SJCRH30 (cell line): ENCODE measurements at places on chromosomes 7 and 10.

DNA sequence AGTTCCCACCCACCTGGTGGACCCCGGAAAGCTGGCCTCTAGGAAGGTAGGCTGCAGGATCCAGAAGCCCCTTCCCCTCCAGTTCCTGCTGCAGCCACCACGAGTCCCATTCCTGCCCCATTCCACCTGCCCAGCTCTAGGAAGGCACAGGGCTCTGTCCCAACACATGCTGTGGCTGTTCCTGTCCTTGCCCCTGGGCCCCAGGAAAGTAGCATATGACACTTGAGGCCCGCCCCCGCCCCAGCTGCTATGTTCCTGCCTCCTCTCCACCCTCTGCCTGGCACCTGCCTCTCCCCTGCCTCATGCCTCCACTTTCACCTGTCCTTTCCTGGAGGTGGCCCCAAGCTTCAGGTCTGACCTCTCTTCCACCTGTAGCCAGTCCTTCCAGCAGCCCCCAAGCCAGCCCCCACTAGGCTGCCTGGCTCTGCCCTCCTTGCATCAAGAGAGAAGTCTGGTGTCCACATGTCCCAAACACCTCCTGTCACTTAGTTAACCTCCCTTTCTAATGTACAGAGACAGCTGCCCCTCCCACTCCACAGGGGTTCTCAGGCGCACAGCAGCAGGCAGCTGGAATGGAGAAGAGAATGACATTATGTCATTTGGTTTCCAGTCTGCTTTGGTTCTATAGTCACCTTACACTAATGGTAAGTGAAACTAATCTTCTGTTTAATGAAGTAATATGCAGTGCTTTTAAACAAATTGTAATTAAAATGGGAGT lies 22.7 kb downstream of the YKT6 start:
- DNase-seq: peak; percentile 78

DNA sequence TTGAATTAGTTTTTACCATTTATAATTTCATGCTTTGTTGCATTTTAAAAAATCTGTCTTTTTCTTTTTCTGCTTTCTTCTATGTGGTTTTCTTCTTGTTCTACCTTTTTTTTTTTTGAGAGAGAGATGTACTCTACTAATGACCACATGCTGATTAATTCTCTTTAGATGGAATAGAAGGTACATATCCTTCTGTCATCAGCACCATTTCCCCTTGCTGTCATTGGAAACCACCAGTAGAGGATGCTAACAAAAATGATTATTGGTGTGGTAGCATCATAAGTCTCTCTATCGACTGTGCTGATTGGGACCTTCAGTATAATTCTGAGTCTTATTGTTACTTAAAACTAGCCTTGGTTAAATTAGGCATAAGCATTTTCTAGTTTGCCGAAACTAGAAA lies 3.6 kb downstream of the ZEB1 start:
- no peak for DNase-seq

DNA sequence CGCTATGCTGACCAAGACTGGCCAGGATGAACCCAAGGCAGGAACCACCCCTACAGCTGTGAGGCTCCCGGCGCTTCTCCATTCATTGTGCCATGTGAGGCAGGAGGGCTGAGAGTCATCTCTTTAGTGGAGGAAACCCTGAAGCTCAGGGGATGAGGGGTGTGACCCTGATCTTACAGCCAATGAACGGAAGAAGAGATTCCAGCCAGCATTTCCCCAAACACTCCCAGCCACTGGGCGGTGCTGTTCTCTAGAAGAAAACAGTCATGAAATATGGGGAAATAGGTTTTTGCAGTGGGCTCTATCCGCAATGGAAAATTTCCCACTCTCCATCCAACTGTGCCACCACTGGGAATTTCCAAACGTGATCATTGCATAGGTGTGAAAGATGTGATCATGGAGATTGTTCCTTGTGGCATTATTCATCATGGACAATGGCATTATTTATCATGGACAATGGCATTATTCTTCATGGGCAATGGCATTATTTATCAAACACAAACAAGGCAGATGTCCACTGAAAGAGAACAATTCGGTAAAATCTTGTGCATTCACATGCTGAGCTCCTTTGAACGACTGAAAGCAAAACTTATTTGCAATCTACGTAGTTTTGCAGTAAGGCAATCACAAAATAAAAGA lies 14.0 kb upstream of the SLC18A2 start:
- no peak for DNase-seq

DNA sequence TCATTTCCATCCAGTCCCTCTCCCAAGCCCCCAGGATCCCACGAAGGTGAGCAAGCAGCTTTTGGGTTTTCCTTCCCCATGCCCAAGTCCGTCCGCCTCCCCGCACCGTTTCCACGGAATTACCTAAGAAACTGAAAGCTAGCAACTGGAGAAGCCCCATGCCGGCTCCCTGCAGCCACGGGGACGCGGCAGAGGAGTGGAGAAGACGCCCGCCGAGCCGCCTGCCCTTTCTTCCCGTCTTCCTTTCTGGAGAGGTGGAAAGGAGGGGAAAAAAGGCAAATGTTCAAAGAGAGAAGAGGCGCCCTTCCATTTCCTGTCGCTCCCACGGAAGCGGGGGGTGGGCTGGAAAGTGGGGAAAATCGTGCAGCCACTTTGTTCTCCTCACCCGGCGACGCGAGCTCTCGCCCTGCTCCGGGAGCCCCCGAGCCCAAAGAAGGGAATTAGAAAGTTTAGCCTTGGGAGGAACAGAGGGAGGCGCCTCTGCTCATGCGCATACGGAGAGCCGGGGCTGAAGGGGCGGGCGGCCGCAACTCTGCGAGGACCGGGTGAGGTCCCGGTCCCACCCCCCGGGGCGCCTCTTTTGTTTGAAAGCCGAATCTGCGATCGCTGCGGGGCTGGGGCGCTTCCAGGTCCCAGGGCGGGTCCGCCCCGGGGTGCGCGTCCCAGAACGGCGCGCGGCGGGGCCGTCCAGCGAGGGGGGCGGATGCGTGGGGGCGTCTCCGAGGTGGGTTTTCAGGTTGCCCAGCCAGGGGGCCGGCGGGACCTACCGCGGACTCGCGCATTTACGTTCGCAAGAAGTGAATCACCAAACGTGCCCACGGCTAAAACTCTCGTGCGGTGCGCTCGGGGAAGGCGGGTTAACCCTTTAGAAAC lies at the start of gene LAMB1:
Gene LAMB1, minus strand, starts transcription at position 436 of the 873 bp plus-strand sequence. Its CDS starts 276 bp downstream, at position 160.
- DNase-seq: peak; percentile 90

GRCh38 chr7:33079096-33079495 lies 16.5 kb upstream of the NT5C3A start:
- no peak for DNase-seq

DNA sequence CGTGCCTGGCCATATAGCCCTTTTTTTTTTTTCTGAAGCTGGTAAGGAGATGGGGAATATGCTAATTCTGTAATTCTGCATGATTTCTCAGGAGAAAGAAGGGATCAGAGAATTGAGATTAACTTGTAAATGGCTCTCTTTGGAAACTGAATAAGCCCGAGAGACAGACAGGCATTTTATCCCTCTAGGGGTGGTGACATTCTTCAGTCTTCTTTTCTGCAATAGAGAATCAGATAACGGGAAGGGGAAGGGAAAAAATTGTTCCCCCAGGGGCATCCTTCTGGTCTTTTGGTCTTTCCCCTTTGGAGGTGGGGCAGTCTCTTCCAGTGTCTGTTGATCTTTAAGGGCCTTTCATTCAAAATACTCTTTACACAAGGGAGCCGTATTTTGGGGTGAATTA lies 34.2 kb downstream of the HK1 start:
- no peak for DNase-seq

GRCh38 chr10:118173296-118173695 lies 126.6 kb upstream of the RAB11FIP2 start:
- DNase-seq: no peak

DNA sequence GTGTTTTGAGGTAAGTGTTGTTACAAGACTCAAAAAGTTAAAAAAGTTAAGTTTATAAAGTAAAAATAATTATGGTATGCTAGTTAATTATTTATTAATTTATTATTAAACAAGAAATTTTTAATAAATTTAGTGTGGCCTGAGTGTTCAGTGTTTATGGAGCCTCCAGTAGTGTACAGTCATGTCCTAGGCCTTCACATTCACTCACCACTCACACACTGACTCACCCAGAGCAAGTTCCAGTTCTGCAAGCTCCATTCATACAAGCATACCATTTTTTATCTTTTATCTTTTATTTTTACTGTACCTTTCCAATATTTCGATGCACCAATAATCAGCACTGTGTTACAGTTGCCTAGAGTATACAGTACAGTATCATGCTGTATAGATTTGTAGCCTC lies 381.2 kb upstream of the MGMT start:
- DNase-seq: no peak

DNA sequence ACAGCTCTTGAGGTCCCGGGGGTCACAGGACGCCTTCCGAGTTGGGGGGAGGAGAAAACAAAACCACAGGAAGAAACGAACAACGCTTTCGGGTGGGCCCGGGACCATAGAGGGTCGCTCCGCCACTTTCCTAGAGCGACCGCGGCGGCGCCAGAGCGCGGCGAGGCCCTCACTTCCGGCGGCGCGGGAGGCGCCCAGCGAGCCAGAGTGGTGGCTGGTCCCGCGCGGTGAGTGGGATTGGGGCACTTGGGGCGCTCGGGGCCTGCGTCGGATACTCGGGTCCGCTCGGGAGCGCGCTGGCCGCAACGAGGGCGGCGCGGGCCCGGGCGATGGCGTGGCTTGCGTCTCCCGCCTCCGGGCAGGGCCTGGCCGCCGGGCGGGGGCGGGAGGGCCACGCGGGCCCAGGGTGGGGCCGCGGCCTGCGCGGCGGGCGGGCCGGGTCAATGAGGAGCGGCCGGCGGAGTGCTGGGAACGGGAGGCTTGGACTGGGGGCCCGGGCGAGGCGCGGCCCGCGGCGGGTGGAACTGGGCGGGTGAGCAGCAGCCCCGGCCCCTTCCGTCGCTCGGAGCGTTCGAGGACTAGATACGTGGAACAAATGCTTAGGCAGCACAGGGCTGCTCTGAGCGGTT lies at the start of gene ZNF22:
Gene ZNF22, plus strand, starts transcription at position 172 of the 629 bp plus-strand sequence. CDS start 2,446 bp downstream, outside the sequence.
- DNase-seq: peak; percentile 81

DNA sequence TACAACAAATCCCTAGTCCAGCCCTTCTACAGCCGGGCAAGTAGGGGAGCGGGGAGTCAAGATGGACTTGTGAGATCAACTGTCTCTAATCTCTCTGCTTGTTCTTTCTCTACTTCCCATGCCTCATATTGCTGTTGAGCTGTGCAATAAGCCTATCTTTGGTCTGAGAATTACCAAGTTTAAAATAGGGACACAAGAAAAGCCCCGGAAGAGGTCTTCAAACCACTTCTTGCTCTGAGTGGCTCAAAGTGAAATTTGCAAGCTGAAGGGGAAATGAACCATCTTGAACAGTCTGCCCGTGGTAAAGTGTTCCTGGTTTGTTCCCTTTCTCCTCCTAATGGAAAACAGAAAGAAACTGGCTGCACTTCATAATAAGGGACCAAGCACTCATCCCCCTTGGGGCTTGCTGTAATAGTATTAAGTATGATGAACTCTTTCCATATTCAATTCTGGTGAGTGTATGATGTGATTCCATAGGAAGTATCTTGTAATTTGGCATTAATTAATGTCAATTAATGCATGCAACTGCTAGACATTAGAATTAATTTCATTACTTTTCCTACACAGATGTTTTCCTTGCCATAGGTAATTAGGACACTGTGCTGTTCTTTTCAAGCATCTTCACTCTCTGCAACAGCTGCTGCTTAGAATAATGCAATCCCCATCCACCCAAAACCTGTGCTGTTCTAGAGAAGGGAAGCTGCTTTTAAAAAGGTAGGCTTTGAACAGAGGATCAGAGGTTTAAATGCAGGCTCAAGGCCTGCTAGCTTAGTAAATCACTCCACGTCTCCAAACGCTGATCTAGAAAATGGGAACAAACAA lies 449.6 kb downstream of the SORCS1 start:
- DNase-seq: no peak

DNA sequence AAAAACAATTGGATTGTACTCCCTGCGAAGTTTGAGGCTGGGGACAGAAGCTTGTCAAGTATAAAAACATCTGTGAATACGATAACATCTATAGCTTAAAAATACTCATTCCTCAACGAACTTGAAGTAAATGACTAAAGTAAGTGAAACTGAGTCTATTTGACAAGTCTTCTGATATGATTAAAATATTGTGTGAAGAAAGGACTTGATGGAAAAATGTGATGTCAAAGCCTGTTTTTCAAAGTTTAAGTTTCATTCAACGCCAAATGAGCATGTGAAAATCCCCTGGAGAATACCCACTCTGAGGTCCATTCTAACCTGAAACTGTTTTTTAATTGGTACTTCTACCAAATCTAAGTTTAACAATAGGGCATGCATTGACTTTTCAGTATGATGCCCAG lies 122.3 kb upstream of the MDFIC start:
- DNase-seq: no peak

DNA sequence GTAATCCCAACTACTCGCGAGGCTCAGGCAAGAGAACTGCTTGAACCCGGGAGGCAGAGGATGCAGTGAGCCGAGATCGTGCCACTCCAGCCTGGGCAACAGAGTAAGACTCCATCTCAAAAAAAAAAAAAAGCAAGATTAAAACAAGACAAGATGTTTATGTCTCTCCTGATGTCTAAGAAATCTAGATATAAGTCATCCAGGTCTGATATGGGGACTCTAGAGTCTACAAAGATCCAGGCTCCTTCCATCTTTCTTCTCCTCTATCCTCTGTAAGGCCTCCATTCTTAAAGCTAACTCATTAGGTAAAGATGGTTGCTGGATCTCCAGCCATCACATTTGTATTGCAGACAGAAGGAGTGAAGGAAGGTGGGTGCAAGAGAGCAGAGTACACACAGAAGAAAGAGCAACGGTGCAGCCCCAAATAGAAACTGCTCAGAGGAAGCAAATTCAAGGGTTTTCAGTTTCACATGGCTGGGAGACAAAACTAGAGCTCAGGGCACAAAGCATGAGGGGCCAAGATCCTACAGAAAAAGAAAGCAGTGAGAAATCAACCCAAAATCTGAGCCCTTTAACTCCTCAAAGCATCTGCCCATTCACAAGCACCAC lies 57.6 kb downstream of the USP6NL start:
- DNase-seq: no peak

GRCh38 chr7:150850273-150850672 lies 2.0 kb upstream of the AOC1 start:
- DNase-seq: no peak

GRCh38 chr10:2791774-2792443 lies 275.4 kb upstream of the PFKP start:
- no peak for DNase-seq

DNA sequence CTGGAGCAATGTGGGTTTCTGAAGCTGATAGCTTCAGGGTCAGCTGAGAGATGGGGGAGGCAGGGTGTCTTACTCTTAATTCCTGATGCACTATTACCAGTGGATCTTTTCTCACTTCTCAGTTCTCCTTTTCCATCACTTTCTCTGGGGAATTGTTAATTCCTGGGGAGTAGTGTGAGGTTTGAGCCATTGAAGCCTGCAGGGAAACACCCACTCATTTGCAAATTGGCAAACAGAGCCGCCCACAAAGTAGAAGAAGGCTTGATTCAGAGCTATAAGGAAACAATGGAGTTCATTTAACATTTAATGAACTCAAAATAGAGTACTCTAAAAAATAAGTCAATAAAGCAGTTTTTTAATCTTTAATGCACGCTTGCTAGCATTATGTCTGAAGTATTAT lies 4.3 kb upstream of the TECTB start:
- DNase-seq: no peak

DNA sequence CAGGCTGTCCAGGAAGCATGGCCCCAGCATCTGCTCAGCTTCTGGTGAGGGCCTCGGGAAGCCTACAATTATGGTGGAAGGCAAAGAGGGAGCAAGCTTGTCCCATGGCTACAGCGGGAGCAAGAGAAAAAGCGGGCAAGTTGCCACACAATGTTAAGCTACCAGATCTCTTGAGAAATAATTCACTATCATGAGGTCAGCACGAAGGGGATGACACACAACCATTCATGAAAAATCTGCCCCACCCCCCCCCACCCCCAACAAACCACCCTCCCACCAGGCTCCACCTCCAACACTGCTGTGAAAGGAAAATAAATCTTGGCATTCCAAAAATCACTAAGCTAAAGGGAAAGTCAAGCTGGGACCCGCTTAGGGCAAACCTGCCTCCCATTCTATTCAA lies 545.8 kb upstream of the NRP1 start:
- DNase-seq: no peak
